ENCODE measurements at places on chromosomes 5 and 9. TPM values are rescaled to one million over a fixed set of nuclear protein-coding genes. Genes with fewer than 3 reads are reported as not detected.

- no peak overlapping the region for H3K27ac ChIP-seq
- H3K4me3 ChIP-seq = no peak overlapping the region
- no peaks in the 10 kb centered on the region for H3K4me1 ChIP-seq
- no peaks in the 10 kb centered on the region for H3K27me3 ChIP-seq
- H3K36me3 ChIP-seq = no peaks in the 10 kb centered on the region
These were observed 92.2 kb upstream of the CCNG1 start for GRCh38 chr5:163345216-163345615.

HAVCR1 gene
- total RNA-seq = 1.5 TPM

GAPT gene
- total RNA-seq = 24.7 TPM

GRCh38 chr5:88952344-88952743 lies 69.4 kb upstream of the MEF2C start:
- no peaks in the 10 kb centered on the region for H3K4me1 ChIP-seq
- H3K4me3 ChIP-seq = no peak overlapping the region
- no peak for DNase-seq
- H3K27me3 ChIP-seq = no peaks in the 10 kb centered on the region
